ENCODE measurements at places on chromosomes 13 and 19.

DNA sequence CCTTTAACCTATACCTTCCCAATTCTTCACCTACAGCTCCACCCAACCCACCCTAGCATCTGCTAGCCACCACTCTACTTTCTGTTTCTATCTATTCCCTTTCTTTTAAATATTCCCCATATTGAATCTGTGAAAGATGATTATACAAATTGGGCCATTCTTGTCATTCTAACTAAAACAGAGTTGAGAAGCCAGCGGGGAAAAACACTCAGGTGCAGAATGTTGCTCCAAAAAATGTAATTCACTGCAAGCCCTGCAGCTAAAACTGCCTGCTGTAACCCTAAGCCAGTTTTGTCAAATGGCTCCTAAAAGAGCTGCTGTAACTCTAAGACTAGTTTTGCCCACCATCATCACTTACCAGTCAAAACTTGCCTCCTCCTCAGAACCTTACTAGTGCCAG is 1468.6 kb upstream of the MIR17HG start:
- no peaks in the 10 kb centered on the region for H3K27me3 ChIP-seq
- H3K27ac ChIP-seq, result no peak overlapping the region
- H3K4me1 ChIP-seq, result no peaks in the 10 kb centered on the region
- no peak for DNase-seq

DNA sequence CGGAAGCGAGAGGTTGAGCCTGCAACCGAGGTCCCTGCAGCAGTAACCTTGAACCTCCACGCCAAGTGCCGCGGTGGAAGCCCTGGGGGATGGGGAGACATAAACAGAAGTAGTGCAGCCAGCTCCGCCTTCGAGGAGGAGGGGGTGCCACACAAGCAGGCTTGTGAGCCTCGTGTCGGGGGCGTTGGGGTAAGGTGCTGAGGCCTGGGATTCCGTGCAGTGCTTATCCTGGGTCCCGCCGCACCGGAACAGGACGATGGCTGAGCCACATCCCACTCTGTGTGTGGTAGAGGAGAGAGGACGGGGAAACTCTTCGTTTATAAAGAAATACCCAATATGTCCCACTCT is 51.0 kb downstream of the SOX1 start:
- no peak overlapping the region for H3K4me3 ChIP-seq
- H3K27me3 ChIP-seq, result peaks cover 55% of the 10 kb centered on the region
- H3K4me1 ChIP-seq, result no peaks in the 10 kb centered on the region
- no peak for DNase-seq

DNA sequence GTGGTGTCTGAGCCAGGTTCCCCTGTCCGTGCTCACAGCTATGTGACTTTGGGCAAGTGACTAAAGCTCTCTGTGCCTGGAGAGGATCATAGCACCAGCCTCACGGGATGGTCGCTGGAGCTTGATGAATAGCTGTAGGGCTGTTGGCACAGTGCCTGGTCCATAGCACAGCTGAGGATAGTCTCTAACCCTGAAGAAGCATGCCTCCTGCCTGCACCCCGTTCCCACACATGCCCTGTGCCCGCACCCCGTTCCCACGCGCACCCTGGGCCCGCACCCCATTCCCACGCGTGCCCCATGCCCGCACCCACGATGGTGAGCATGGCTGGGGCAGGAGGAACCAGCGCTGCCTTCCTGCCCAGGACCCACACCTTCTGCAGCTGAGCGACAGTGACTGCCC is 63.7 kb upstream of the F7 start:
- peaks cover 4% of the 10 kb centered on the region for H3K36me3 ChIP-seq
- H3K27me3 ChIP-seq, result no peaks in the 10 kb centered on the region
- H3K27ac ChIP-seq, result no peak overlapping the region
- H3K4me3 ChIP-seq, result no peak overlapping the region
- H3K4me1 ChIP-seq, result no peaks in the 10 kb centered on the region

DNA sequence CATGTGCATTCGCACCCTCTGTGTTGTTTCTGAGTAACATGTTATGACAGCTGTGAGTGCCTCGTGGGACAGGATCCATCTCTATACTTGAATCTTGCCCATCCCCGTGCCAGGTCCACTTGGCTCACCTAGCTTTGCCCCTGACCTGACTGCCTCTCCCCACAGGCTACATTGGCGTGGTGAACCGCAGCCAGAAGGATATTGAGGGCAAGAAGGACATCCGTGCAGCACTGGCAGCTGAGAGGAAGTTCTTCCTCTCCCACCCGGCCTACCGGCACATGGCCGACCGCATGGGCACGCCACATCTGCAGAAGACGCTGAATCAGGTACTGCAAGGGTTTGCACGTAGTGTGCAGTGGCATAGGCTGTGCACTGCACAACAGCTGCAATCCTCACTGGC is 53.2 kb downstream of the TMED1 start:
- H3K27ac ChIP-seq, result no peak overlapping the region
- no peaks in the 10 kb centered on the region for H3K27me3 ChIP-seq
- no peak for DNase-seq
- H3K4me1 ChIP-seq, result no peaks in the 10 kb centered on the region

DNA sequence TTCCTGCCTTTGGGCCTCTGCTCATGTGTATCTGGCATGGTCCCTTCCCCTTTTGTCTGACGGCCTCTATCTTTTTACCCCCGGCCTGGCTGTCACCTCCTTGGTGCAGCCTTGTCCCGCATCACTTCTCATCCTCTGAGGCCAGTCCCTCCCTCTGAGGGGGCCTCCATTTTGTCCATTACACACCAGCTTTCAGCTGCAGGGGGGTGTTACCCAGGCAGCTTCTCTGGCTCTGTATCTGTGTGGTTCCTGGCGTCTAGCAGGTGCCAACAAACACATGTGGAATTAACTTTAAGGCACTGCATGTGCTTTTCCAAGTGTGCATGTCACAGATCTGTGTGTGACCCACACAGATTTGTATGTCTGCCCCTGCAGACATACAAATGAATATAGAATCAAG is 52.4 kb downstream of the LYL1 start:
- DNase-seq, result no peak
- H3K27ac ChIP-seq, result peak overlapping the region; percentile 98
- peaks cover 4% of the 10 kb centered on the region for H3K36me3 ChIP-seq
- peaks cover 63% of the 10 kb centered on the region for H3K4me1 ChIP-seq

GRCh38 chr13:63107179-63107943 is 1691.7 kb upstream of the PCDH20 start:
- H3K27ac ChIP-seq, result no peak overlapping the region
- no peak overlapping the region for H3K4me3 ChIP-seq
- DNase-seq, result no peak
- no peaks in the 10 kb centered on the region for H3K36me3 ChIP-seq

GRCh38 chr13:32471187-32471922 is 43.4 kb upstream of the N4BP2L1 start:
- no peaks in the 10 kb centered on the region for H3K36me3 ChIP-seq
- no peak overlapping the region for H3K27ac ChIP-seq
- DNase-seq, result no peak
